ENCODE measurements at places on chromosomes 7 and 10.

GRCh38 chr10:7470371-7470770 is 59.5 kb upstream of the SFMBT2 start:
- no peak for DNase-seq

GRCh38 chr7:26670290-26670689 is 194.1 kb downstream of the SKAP2 start:
- no peak for DNase-seq

DNA sequence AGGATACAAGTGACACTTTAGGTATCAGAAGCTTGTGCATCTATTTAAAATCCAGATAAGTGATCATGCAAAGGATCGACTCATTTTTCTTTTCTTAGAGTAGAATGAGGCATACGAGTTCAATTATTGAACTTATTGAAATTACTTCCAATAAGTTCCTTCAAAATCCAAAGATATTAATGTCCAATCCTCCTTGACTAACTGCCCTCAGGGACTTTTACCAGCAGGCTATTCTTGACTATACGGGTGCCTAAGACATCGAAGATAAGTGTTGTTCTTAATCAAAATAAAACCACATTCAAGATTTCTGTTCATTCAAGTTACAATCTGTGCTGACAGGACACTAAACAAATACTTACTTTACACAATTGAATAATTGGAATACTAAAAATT is 74.5 kb upstream of the SP4 start:
- no peak for DNase-seq

DNA sequence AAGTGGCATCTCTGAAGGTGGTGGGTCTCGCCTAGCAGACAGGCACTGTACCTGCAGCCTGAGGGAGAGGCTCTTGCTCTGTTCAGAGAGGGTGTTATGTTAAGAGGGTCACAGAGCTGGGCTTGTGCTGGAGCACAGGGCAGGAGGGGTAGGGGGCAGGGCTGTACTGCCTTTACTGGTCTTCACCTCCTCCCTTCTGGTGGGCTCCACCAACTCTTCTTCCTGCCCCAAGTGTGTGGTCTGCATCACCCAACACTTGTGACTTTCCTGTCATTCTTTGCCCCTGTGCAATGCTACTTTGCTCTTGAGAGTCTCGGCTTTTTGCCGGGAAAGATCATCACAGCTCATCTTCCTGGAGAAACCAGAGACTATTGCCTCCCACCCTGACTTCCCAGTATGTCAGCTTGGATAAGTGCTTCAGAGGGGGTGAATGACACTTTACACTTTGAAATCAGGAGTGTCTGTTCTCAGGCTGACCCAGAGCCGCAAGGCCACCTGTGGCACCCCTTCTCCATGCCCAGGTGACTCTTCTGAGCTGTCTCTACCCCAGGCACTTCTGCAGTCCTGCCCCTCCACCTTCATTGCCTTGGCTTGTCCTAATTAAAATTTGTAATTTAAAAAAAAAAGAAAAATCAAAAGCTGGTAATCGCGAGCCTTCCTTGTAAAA is 38.4 kb upstream of the IKZF1 start:
- DNase-seq: no peak

DNA sequence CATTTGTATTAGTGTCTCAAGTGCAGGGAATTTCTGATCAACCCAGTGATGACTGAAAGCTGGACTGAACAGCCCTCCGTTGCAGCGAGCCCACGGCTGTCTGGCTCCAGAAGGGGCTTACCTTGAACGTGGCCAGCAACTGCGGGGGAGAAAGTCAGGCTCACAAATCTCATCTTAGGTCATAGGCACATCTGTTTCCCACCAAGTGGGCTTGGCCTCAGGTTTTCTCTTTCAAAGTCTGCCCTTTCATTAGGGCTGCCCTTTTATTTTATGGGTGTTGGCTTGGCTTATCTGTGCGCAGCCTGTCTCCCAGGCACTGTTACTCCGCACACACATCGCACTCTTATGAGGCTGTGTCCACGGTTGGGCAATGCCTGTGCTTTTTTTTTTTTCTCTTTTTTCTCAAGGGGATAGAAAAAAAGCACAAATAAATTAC is 178.0 kb downstream of the JCAD start:
- no peak for DNase-seq
